ENCODE measurements at places on chromosomes 2 and 18.

GRCh38 chr2:56474412-56475158, 290.8 kb downstream of the CCDC85A start:
- DNase-seq, result no peak

GRCh38 chr2:45497355-45497754, 113.7 kb downstream of the SRBD1 start:
- DNase-seq, result peak; percentile 42

- DNase-seq, result no peak
Measured at GRCh38 chr18:26757263-26758019, 108.1 kb downstream of the AQP4 start.

- DNase-seq, result no peak
Measured at GRCh38 chr2:226771067-226771466, 28.6 kb downstream of the IRS1 start.

- DNase-seq, result no peak
Measured at GRCh38 chr2:44495544-44495943, 133.8 kb downstream of the CAMKMT start.

GRCh38 chr18:47726550-47726949, 203.9 kb downstream of the SMAD2 start:
- DNase-seq, result no peak

GRCh38 chr2:175251425-175252041, 70.0 kb upstream of the ATP5MC3 start:
- peak; percentile 7 for DNase-seq

DNA sequence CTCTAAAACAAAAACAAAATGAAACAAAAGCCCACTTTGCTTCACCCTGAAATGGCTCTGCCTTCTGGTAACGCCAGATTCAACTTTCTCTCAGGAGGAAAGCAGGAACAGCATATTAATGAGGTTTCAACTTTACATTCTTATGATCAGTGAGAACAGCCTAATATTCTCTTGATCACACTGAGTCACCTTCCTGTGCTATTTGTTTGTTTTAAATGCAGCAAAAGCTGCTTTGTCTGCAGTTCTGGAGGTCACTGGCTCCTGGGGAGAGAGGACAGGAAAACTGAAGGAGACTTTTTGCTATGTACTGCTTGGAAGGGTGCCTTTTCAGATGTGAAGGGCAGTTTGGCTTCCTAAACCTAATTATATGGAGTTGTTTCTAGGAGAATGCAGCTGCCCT, 48.1 kb downstream of the MAIP1 start:
- DNase-seq, result no peak

- DNase-seq, result no peak
Measured at GRCh38 chr2:205700331-205701132, 18.2 kb downstream of the NRP2 start.

GRCh38 chr2:240872317-240873097, 3.9 kb downstream of the AGXT start:
- DNase-seq, result no peak

GRCh38 chr2:242056026-242056425, 186.5 kb downstream of the RTP5 start:
- DNase-seq, result no peak

- DNase-seq, result no peak
Measured at GRCh38 chr2:237915576-237915975, 51.2 kb upstream of the UBE2F start.

DNA sequence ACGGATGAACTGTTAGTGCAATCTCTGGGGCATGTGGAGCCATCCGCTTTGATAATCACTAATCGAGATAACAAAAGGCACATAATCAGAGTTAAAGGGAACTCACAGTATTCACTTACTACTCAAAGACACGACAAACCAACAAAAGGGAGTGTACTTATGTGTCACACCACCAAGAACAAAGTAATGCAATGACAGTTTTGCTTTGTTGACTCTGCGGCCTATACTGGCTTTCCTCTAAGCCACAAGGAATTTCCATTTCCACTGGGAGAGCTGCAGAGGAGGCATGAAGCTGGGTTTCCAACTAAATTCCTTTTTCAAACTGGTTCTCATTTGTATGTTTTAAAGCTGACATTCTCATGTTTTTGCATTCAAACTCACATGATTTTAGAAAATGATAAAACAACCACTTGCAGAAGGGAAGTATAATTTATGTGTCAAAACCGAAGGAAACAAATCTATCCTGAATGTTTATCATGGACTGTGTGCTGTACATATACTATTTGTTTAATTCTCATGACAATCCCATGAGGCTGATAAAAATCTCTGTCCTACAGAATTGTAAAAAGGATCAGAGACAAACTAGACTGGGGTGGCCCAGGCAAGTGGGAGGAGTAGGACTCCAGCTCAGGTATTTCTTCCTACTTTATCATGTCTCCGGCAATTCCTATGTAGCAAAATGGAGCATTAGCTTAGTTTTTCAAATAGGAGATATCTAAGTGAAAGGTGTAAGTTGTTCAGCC, 149.6 kb upstream of the SMAD7 start:
- DNase-seq, result no peak

GRCh38 chr2:97911922-97912575, 83.7 kb downstream of the TMEM131 start:
- no peak for DNase-seq

DNA sequence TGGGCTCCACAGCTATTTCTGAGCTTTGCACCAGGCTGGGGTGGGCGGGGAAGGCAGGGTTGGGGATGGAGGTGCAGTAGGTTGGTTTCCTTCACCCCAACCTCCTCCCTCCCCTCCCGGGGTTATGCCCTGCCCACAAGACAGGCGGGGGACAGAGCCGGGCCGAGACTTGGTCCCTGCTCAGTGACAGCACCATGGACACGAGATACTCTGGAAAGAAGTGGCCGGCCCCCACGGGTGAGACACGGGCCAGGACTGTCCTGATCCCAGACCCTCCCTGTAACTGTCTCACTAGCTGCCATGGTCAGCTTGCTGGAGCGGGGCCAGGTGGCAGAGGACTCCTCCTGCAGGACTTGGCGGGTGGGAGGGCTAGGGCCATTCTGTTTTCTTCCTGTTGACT, 59.7 kb downstream of the DYSF start:
- no peak for DNase-seq

GRCh38 chr2:10883066-10883465, 28.7 kb upstream of the KCNF1 start:
- no peak for DNase-seq

DNA sequence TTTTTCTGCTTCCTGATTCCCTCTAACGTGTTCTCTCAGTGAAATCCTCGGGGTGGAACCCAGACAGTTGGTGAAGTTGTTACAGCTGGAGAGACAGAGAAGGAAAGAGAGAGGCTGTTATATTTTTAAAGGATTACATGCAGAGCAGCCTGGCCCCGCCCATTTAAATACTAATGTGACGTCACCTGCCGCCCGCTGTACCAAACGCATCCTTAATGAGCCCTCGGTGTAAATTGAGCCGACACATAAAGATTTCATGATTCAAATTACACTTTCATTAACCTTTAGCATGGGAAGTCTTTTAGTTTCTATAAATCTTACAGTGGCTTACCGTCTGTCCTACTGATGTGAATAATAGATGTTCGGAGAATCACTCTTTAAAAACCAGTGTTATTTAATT, 164.0 kb upstream of the SIX3 start:
- no peak for DNase-seq

- no peak for DNase-seq
Measured at GRCh38 chr2:25286025-25286400, 55.7 kb downstream of the DNMT3A start.

- no peak for DNase-seq
Measured at GRCh38 chr18:59085797-59086196, 53.9 kb upstream of the SEC11C start.

DNA sequence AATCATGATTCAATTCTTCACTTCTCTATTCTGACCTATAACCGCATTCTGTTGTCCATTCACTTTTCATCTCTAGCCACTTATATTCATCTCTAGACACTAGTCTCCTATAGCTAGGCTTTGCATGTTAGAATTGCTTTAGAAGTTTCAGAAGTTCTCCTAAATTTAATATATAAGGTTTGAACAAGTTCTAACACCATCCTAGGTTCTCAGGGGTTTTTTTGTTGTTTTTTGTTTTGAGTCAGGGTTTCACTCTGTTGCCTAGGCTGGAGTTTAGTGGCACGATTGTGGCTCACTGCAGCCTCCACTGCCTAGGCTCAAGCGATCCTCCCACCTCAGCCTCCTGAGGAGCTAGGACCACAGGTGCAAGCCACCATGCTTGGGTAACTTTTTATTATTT, 19.9 kb downstream of the WDSUB1 start:
- DNase-seq, result no peak

Data from stimulated activated CD4-positive, alpha-beta T cell treated with anti-CD3 and anti-CD28 coated beads, Interleukin-1b, Interleukin-23, amount 100 ng/mL, for 24 hours (primary cell).